ENCODE measurements at places on chromosomes 1 and 21.

GRCh38 chr1:107525145-107525544, 384.3 kb downstream of the NTNG1 start:
- no peak for DNase-seq

DNA sequence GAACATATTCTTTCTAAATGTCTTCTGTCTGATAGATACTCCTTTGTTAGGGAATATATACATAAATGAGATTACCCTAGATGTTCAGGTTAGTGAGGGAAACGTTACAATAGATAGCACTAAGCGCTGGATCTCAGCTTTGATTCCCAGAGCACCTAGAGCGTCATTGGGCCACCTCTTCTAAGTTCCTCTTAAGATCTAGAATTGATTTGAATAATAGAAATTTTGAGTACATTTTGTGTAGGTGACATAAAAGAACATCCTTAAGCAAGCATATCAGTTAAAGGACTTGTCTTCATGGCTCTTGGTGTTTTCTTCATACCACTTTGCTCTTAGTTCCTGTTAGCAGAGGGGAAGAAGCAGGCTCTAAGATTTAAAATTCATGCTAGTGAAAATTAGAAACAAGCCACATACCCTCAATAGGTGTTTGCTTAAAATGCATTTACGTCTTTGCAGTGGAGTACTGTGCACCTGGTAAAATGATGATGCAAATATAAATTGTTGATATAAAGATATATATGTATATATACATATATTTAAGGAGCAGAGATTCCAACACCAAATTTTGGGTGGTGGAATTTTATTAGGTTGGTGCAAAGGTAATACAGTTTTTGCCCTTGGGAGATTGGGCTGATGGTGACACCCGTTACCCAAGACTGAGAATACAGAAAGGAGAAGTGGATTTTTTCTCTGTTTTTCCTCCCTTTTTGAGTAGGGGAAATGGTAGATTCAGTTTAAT, 47.1 kb downstream of the DYRK1A start:
- DNase-seq: no peak

GRCh38 chr1:151158326-151158725, 1.9 kb downstream of the TNFAIP8L2 start:
- DNase-seq: peak; percentile 84

DNA sequence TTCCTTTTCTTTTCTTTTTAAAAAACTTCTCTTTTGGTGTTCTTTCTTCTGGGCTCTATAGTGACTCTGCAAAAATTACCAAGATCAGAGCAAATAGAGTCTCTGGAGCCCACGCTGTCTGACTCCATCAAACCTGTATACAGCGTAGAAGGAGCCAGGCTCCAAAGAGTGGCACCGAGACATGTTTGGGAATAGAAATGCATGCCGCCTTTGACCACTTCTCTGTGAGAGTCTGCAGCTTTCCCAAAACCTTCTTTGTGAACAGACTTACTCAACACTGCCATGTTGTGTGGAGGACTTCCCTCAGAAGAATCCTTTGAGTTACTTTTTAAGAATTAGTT, 55.3 kb downstream of the GORAB start:
- DNase-seq: no peak

GRCh38 chr1:23868557-23869016, 497 bp upstream of the FUCA1 start:
- no peak for DNase-seq

DNA sequence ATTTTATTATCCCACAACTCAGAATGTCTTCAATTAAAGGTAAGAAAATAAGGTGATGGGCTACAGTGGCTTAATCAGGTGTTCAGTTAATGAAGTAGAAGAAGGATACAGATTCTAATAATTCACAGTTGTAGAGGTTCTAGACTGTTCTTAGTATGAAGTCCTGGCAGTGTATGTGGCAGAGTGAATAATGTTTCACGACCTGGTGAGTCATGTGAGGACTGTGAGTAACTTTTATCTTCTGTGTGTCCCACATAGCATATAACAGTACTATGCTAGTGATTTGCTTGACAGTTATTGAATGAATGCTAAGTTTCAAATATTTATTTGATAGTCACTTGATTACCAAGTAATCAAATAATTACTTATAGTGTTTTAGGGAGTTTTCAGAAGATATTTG, 20.0 kb downstream of the SLC16A4 start:
- peak; percentile 29 for DNase-seq

DNA sequence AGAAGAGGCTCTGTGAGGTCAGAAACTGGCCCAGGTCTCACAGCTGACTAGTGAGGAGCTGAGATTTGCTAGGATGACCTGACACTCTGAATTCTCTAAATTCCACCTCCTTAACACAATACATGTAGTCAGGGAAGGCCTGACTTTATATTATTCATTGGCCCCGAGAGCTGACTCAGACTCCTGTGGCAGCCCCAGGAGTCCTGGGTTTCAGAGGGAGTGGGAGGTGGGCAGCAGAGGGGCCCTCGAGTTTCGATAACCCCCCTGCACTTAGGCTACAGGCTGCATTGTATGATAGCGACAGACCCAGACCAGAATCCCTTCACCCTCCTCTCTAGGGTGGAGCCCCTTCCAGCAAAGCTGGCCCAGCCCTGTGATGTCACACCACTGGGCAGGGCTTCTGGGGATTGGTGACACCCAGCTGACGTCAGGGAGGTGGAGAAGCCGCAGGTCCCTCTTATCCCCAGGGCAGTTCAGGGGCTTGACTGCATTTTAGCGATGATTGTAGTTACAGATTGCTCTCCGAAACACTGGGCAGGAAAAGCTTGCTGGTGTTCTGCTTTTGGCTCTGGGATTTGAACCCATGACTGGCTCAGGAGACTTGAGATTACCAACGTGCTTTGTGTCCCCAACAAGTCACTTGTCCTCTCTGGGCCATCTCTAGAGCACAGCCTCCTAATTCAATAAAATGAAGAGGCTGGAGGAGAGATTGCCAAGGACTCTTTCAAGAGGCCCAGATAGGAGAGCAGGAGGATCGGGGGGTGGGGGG, 17.0 kb upstream of the GPR37L1 start:
- DNase-seq: no peak

DNA sequence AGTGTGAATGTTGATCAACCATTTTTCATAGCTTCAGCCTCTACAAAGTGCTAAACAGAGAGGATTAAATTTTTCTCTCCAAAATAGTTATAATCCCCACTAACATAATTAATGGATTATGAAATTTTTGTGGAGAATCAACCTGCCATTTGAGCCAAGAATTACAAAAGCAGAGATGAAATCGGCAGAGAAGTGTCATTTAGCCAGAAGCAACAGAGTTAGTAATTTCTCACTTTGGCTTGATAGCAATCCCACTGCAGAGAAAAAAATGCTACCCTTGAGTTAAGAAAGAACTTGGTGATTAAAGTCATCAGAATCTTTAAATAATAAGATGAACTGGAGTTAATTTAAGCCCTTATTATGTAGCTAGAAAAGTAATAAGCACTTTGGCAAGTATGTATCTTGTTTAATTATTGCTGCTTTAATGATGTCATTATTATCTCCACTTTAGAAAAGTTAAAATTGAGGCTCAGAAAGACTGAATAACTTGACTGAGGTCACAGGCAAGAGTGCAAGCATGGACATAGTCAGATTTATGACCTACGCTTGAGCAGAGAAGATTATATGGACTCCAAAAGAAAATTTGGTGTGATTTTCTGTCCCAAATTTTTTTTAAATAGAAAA, 37.3 kb downstream of the RGS4 start:
- DNase-seq: no peak

DNA sequence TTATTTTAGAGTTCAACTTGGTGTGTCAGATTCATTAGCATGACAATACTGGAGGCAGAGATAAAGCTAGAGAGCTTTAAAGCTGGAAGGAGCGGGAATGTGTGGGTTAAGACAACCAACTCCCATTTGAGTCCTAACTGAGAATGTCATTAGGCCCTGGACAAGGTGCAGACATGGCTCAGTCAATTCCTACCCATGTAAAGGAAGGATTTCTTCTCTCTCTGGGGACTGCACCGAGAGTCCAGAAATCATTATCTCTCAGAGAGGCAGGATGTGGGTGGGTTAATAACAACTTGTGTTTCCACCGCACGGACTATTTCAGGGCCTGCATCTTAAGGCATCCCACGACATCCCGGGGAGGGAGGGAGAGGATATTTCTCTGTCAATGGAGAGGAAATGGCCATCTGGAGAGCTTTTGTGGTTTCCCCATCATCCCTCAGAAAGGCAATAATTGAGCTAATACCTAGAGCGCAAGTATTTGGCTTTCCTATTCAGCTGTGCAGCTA, 46.7 kb upstream of the SARS1 start:
- no peak for DNase-seq

DNA sequence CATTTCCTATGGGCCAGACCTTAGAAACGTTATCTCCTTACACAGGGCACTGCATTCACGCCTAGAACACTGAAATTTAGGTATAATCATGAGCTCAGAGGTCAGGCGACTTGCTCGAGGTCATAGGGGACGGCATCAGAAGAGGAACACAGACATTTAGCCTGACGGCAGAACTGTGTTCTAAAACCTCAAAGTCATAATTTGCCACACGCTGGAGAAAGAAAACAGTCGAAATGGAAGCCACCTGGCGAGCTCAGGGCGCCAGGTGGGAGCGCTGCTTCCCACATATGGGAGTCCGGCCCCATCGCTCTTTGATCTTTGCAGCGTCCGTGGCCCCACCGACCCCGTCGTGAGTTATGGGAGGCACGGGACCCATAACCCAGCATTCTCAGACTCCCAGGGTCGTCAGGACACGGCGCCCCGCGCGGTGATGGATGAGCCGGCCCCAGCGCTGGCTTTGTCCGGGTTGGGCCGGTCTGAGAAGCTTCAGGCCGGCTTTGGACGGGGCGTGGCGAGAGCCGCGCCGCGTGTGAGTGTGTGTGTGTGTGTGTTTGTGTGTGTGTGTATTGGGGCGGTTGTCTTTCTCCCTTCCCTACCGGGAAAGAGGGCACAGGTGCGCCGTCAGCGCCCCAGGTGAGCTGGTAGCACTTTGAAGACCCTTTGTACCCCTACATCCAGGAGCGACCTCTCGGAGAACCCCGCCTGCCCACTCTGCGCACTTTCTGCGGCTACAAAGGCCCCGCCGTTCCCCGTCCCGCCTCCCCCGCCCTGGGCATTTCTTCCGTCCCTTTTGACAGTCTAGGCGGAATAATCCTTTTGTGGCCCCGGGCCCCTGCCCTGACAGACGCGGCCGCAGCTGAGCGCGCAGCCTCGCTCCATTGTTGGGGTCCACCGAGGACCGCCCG, 861 bp upstream of the DRAXIN start:
- DNase-seq: no peak

DNA sequence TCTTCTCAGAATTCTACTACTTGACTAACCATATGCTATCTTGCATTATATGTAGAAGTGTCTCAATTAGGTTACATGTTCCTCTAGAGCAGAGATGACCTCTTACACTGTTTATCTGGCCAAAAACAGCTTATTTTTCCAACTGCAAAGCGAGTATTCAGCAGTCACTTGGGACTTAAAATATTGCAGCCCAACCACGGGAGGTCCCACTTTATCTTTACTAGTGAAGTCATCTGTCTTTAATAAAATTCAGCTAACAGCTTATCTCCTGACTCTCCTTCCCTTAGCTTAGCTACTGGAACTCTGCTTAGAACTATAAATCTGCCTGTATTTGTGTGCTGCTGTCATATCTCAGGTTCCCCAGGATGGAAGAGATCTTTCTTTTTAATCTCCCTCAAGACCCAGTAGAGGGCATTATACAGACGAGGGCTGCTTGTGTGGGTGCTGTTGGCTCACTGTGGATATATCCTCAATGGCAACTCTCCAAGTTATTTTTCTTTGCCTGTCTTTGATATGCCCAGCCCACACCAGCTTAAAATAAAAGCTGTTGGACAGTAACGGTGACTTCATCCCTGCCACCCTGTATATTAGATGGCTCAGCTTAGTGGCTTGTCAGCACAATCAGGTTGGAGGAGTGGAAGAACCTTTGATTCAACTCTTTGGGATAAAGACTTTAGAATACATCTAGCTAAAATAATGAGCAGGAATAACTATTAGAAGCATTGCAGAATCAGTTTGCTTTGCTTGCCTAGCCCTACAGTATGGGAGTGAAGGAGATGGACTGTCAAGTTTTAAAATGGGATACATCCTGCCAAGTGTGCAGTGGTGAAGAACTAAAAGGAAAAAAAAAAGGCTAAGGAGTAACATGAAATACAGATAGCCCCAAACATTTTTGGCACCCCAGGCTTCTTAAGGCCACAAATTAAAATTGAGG, 9.6 kb downstream of the ENSA start:
- no peak for DNase-seq

- no peak for DNase-seq
These were observed 29.2 kb downstream of the NID1 start for GRCh38 chr1:236035681-236036101.

- DNase-seq: no peak
These were observed 1332.4 kb upstream of the ADGRL2 start for GRCh38 chr1:80468356-80468755.

- no peak for DNase-seq
These were observed 273.0 kb upstream of the NFIA start for GRCh38 chr1:60809204-60809980.

- no peak for DNase-seq
These were observed 75.5 kb downstream of the MAP3K7CL start for GRCh38 chr21:29205988-29206387.

- DNase-seq: no peak
These were observed 146.6 kb downstream of the HHAT start for GRCh38 chr1:210475321-210475720.

DNA sequence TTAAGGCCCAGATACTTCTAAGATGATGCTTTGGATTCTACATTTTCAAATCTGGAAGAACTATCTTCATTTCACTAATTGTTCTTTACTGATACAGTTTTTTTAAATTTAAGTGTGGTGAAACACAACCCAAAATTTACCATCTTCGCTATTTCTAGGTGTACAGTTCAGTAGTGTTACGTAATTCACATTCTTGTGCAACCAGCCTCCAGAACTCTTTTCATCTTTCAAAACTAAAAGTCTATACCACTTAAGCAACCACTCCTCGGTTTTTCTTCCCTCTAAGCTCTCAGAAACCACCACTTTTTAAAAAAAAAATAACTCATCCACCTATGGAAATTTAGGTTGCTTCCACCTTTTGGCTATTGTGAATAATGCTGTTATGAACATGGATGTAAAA, 220.7 kb downstream of the PDE4B start:
- no peak for DNase-seq

- no peak for DNase-seq
These were observed 26.6 kb downstream of the UBE2G2 start for GRCh38 chr21:44774972-44775371.

DNA sequence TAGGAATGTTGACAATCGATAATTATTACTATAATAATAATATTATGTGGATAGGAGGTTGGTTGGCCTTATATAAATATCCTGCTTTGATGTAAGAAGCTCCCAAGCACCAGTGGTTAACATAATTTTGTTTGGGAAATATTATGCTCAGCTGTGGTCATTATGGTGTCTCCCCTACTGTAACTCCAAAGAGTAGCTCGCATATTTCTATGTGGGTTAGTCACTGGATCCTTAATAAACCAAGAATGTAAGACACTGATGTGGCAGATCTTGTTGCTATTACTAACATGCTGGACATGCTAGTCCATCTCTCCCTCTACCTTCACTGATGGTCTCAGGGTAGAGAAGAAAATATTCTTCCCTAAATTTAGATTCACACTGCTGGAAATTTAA, 79.2 kb upstream of the RALGPS2 start:
- no peak for DNase-seq
